Sciatic nerve (tissue), 2 donors: ENCODE measurements at places on chromosomes 12 and 14. TPM values are rescaled to one million over a fixed set of nuclear protein-coding genes. Genes with fewer than 3 reads are reported as not detected.

Gene CHD8
- 78.9 TPM for total RNA-seq

DNA sequence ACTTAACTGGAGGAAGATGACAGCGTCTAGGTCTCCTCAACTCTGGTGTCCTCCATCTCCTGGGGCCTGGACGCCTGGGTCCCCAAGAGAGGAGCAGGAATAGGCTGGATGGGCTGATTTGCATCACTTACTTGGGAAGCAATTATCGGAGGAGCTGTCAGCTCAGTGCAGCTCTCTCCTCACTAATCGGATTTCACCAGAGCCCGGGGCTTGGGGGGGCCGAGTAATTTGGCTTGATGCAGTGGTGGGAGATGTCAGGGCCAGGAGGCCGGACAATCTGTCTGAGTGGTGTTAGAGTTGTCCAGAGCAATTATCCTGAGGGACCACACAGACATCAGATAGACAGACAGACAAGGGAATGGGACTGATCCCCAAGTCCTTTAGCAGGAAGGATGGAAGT, 4.6 kb upstream of the SMUG1 start:
- DNase-seq, result no peak

DNA sequence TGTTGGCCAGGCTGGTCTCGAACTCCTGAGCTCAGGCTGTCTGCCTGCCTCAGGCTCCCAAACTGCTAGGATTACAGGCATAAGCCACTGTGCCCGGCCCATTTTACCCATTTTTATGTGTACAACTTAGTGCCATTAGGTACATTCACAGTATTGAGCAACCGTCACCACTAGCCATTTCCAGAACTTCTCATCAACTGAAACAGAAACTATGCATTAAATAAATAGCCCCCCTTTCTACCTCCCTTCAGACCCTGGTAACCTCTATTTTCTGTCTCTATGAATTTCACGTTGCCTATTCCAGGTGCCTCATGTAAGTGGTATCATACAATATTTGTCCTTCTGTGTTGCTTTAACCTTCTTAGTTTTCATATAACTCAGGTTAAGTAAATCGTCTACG, 15.9 kb downstream of the ZCRB1 start:
- no peak for DNase-seq

GRCh38 chr14:80959496-80959895, 4.1 kb downstream of the TSHR start:
- DNase-seq, result no peak

DNA sequence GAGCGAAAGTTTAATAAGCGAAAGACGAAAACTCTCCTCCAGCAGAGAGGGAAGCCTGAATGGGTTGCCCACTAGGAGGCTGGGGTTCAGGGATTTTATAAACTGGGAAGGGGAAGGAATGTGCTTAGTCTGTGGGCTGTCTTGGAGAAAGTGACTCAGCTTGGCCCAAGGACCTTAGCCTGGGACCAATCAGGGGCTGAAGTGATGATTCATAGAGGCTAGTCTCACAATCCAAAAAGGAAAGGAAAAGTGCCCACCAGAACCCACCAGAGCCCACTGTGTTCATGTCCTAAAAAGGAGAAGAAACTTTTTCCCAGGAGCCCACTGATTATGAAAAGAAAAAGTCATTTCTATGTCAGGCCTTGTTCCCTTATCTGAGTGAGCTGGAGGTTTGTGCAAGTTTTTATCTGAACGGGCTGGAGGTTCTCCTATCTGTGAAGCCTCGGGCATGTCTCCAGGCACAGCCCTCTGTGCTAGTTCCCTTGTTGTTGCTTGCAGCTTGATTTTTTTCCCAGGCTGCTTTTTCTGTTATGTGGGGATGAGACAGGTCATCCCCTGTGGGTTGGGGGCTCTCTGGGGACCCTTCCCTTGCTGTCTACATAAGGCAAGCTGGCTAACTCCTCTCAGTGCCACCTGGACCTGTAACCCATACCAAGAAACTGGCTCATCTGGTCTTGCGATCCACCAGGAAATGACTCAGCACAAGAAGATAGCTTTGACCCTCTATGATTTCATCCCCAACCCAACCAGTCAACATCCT, 8.3 kb upstream of the GOLGA5 start:
- DNase-seq, result no peak

GRCh38 chr12:108235197-108235984, 103.7 kb downstream of the CMKLR1 start:
- DNase-seq, result no peak

- DNase-seq, result no peak
These were observed 81.6 kb downstream of the PLEKHG7 start for GRCh38 chr12:92784356-92784755.

Gene RNU4-1
- 1,748 TPM for total RNA-seq

DNA sequence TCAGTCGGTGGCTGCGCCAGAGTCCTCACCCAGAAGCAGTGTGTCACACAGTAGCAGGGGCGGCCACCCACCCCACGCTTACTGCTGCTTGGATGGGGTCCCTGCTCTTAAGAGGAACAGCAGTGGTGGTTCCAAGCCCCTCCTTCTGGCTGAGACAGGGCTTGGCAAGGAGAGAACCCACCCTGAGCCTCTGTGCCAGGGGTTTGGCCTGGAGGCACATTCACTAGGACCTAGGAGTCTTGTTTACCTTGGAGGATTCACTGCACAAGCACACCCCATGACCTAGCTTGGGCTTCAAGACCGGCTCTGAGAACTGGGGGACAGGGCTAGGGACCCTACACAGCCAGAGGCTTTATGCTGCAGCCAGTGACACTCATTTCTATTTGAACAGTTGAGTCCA, 78.6 kb downstream of the NT5DC3 start:
- no peak for DNase-seq

Gene RD3L
- total RNA-seq, result not detected

DNA sequence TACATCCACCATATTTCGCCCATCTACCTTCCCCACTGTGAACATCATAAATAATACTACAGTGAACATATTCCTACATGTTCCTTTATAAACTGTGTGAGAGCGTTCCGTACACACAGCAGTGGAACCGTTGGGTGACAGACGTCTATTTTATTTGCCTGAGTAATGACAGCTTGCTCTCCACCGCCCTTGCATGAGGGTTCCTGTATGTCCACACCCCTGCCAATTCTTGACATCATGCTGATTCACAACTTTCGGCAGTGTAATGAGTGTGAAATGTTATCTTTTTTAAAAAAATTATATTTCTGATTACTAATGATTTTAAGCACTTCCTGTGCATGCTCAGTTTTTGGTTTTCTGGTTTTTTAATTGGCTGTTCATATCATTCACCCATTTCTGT, 4.3 kb upstream of the RAD52 start:
- DNase-seq, result no peak

GRCh38 chr14:95495076-95495475, 21.4 kb downstream of the SYNE3 start:
- no peak for DNase-seq

Gene TXNDC16
- total RNA-seq, result 15.2 TPM

DNA sequence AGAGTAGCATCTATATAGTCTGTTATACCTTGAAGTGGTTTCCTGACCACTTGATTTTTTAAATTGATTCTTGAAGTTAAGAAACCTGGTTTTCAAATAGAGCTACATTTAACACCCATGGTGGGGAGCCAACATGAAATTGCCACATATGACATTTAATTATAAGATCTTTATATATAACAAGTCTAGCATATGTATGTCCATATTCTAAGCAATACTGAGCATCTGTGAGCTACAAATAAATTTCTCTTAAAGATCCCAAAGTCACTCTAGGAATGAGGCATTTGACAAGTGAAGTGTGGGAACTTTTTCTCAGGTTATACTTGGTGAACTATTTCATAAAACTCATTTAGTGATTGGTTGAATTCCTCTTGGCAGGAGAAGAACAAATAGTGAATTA, 132.5 kb downstream of the RPL10L start:
- DNase-seq, result no peak

- DNase-seq, result no peak
These were observed 44.7 kb upstream of the CHST11 start for GRCh38 chr12:104411826-104412641.

Gene SIX4
- total RNA-seq, result 2.2 TPM

DNA sequence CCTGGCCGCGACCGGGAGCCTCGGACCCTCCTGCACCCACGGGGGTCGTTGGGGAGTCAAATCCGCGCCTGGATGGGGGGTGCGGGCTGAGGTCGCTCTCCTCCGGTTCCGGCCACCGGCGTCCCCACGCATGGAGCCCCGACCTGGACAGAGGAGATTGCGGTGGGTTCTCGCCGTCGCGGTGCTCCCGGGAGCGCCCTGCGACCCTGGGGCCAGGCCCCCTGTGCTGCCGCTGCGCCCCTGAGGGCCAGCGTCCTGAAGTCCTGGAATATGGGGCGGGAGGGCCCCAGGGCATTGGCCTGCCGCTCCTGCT, 345 bp downstream of the ASPG start:
- DNase-seq, result no peak

GRCh38 chr14:41303506-41303905, 303.2 kb upstream of the LRFN5 start:
- DNase-seq, result no peak
